NCI-H1417 (cell line): ENCODE measurements at places on chromosomes 5 and 9.

DNA sequence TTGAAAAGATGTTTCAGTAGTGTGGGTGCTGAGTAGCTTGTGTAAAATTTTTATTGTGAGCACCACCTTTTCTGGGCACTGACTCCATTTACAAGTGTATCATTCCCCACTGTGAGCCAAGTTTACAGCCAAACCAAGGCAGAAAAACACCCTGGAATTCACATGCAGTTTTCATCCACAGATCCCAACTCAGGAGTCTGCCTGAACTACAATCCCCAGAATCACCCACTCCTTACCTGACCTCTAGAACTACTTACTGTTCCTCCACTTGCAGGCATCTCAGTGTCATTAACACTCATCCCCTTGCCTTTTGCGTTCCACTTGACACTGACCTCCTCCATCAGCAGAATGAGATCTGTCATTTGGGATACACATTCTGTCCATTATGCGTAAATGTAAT is 2042.6 kb upstream of the CDH6 start:
- DNase-seq = peak; percentile 24

DNA sequence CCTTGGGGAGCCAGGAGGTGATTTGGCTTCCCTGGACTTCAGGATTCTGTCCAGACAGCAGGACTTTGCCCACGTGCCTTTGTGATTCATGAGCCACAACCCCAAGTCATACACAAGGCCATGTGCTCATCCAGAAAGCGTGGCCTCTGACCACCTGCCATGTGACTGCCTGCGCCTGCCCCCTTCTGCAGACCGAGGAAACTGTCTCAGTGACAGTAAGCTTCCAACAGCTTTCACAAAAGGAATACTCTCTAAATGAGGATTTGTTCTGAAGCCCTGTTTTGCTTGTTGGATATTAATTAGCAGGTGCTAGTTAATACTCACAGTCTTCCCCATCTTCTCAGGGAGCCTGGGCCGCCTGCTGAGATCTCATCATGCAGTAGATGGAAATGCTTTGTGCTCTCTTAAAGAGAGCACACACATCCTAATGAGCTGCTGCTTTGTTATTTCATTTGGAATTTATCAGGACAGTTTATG is 36.9 kb upstream of the ANGPTL2 start:
- DNase-seq = peak; percentile 53

- no peak for DNase-seq
Observed at GRCh38 chr5:107361945-107362344, 308.8 kb downstream of the EFNA5 start.

GRCh38 chr5:68445257-68446069 is 229.9 kb downstream of the PIK3R1 start:
- no peak for DNase-seq

DNA sequence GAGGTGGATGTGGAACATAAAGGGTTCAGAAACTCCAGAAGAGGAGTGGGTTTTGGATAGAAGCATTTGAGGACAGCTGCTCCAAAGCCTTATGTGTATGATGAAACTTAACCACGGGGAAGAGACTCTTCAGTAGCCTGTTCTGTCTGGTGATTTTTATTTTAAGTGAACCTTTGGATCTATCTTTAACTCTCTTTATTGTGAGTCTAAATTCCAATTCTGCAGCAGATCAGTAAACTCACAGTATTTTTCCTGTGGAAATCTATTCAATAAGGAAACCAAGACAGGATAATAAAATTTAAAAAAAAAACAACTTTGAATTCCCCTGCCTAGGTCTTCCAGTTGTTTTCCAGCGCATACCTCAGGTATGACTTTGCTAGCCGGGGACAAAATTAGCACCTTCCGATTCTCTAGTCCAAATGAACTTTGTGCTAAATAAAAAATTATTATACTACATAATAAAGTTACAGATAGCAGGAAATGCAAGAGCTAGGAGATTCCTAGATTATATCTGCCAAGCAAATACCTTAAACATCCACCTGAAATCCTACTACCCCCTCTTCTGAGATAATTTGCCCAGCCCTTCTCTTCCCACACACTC is 101.9 kb downstream of the NLN start:
- no peak for DNase-seq

GRCh38 chr9:107504585-107505455 is 15.3 kb upstream of the KLF4 start:
- peak; percentile 74 for DNase-seq

DNA sequence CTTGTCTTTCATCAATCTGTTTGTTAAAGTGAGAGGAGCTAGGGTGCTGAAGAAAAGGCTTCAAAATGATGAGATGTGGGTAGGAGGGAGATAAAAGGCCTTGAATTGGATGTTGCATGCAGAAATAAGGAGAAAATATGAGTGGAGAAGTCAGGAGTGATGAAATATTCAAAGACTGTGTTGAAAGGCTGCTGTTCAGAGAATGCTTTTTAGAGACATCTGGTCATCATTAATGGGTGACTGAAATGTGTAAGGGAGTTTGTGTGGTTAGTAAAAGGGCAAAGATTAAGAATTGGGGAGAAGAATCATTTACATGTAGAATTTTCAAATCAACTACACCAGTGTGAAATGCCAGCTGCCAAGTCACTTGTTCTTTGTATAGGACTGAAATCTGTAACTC is 383.9 kb downstream of the MAT2B start:
- no peak for DNase-seq

DNA sequence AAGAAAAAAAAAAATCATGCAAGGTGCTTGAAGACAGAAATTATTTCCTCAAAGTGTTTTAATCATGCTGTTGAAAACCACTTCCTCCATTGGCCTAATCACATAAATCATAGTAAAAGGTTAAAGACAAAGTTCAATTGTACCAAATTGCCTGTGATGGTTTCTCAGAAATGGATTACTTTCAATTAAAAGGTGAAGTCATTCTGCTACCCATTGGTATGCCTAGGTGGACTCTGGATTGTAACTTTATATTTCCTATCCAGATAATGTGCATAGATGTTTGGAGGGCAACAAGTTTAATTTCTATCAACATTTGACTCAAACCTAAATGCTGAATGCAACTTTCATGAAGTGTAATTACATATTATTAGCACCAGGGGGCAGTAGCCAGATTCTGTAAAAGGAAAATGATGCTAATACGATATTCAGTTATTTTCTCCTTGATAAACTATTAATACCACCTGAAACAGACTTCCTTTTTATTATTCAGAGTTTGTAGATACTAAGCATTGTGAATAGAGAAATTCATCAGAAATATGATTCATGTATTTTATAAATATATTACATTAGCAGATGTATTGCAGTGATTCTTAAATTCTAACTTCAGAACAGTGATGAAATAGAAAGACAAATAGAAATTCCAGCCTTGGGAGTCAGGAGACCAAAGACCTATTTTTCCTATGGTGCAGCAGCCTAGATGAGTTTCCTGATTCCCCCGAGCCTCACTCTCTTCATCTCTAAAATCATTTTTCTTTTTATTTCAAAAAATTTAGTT is 148.2 kb downstream of the CAAP1 start:
- DNase-seq = peak; percentile 52

DNA sequence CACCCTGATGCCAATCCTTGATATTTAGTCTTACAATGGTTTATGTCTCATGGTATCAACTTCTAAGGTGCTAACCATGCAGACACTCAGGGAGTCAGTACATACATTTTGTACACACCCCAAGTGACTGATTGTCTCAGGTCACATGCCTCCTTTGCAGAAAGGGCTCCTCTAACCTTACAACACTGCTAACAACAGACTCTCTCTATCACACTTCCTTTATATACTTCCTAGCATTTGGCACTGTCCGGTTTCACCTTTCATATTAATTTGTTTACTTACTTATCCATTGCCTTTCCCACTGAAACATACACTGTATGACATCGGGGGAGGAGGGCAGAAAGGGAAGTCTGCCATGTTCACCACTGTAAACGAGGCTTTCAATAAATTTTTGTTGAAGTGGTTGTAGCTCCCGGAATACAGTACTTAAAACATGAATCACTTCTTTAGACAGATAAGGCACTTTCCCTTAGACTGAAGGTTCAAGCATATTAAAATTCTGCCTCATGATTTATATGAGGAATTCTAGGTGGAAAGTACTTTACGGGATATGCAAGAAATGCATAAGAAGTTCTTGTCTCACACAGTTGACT is 20.6 kb downstream of the EMB start:
- DNase-seq = no peak
